ENCODE measurements at places on chromosomes 5 and 9.

DNA sequence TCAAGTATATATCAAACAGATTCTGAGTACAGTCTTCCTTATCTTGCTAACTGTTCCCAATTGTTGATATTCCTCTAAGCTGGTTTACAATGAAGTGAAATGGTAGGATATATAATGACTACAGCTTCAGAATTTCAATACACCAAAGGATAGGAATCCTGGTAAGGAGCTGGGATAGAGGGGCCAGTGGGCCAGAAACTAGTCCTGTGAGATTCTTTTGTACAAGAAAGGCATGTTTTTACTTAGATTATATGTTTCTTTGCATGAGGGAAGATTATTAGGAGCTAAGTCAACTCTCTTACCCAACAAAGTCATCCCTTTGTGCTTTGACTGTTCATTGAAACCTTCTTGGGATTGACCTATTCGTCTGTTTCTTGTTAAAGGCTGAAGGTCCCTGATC is 435.7 kb downstream of the PLK2 start:
- DNase-seq: no peak

- DNase-seq: no peak
These were observed 220.9 kb downstream of the PAX5 start for GRCh38 chr9:36813154-36813553.

- no peak for DNase-seq
These were observed 184.0 kb downstream of the FBXO4 start for GRCh38 chr5:42109006-42109572.

DNA sequence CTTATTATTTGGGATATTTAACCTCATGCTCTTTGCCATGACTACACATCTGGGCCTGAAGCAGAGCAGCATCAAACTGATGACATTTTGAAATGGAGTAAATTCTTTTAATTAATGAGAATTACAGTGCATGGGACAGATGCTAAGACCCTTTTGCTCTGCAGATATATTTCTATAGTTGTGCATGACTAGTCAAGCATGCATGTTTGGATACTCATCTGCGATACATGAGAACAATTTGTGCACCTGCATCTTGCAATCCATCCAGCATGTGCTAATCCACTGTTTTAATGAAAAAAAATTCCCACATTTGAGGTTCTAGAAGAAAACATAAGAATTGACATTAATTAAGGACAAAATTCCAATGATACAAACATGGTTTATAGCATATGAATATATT is 1047.6 kb upstream of the ACO1 start:
- DNase-seq: no peak

DNA sequence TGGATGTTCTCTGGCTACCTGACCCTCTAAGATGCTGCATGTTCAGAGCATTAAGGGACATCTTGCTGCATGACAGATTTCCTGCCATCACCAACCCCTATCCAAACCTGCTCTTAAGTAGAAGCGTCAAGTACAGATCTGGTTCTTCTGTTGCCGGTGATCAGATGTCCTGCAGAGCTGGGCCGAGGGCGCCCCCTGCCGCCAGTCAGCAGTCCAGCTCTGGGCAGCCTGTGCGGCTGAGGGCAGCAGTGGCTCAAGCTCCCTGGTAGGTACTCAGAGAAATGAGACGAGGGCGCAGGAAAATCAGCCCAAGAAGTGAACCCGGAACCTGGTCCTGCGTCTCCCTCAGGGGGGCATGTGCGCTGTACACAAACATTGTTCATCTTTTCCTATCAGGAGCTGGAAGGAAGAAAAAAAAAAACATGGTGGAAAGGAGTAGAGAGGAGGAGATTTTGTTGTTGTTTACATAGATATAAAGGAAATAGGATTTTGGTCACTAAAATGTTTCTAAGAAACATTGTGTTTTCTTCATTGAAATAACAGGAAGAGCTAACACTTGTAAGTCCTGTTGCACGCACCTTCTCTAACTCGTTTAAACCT is 95.8 kb downstream of the CFAP90 start:
- DNase-seq: no peak

GRCh38 chr5:159242656-159243055 is 20.4 kb upstream of the UBLCP1 start:
- no peak for DNase-seq
